ENCODE measurements at places on chromosomes 1 and 21.
A peak's percentile ranks its signal among the peaks of the same experiment; 100 is the strongest.

DNA sequence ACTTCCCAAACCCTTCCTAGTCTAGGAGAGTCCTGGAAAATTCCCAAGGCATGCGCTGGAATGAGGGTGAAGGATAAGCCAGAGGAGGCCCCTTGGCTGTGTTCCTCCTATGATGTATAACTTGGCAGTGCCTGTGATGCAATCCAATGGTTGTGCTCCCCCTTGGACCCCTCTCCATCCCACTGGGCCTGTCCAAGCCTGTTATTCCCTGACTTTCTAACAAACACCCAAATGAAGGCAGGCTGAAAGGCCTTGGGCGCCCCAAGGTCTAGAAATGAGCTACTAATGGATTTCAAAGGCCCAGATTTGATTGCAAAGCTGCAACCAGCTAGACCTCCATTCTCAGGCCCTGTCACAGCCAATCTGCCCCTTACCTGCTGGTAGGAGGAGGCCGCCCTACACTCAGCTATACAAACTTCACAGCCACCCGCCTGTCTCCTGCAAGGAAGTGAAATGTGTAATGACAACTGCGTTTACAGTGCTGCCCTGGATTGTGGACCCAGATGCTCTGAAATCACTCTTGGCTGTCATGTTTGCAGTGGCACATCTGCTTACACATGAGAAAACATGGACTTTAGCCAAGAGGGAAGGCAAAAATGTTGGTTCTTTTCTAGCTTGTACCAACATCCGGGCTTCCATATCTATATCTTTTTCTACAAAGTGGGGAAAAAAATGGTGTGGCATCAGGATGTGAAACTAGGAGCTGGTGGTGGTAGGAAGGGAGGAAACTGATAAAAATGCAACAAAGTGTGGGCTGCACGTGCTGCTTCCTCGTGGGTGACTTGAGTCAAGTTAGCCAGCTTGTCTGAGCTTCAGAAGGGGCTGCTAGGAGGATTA is 130.4 kb downstream of the TRABD2B start:
- DNase-seq = no peak

DNA sequence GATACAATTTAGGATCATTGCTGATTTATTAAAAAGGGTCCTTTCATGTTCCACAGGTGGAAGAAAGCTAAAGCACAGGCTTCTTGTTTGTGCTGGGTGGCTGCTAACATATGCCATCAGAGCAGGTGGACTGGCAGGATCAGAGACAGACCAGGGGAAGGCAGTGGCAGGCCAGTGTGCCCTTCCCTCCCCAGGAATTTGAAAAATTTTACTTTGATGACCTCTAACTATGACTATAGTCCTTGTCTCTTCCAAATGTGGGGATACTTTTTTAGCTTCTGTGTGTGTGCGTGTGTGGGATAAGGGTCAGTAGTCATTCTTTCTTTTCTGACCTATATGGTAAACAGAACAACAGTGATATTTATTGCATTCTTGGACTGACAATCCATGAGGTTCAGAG is 49.9 kb downstream of the LHX9 start:
- DNase-seq = no peak

- DNase-seq = no peak
These were observed 53.6 kb downstream of the WNT9A start for GRCh38 chr1:227893949-227894721.

GRCh38 chr1:42533101-42533863 is 70.2 kb downstream of the CCDC30 start:
- DNase-seq = no peak

DNA sequence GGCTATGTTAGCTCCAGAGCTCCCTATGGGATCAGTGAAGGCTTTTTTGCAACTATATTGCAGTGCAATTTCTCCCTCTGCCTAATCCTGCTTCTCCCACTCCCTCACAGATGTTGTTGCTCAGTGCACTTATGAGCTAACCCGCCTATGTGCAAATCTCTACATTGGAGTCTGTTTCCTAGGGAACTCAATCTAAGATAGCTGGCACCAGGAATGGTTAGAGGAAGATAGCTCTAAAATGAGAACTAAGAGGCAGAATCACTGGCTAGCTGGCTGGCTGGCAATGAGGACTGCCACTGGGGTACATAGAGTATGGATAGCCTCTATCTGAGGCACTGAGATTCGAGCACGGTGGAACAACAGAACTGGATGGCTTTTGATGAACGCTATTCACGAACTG is 39.5 kb downstream of the ADSS2 start:
- no peak for DNase-seq

DNA sequence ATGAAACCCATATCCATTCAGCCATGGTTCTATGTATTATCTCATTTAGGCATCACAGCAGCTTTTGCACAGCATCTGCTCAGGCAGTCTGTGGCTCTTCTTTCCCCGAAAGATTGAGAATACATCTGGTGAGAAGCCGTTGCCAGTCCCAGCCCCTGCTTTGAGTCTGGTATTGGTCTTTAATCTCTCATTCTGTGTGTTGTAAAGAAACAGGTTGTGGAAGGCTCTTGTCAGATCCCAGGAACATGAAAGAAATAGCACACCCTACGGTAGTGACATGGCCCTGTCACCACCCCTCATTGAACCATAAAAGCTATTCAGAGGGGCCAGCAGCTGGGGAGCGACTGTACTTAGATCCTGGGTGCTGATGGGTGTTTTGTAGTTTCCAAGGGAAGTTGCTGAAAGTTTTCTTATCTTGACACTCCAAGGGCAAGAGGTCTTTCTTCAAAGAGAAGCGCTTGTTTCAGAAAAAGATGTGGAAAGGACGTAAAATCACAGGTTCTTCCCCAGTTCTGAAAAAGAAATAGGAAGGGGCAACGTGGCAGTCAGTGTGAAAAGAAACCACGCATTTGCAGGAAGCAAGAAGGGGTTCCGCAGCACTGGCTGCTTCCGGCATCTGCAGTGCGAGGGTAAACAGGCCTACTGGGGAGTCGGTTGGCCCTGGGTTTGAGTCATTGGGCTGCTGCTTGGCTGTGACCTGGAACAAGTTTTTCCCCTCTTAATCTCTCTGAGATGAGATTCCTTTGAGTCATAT is 145.0 kb downstream of the DHRS3 start:
- no peak for DNase-seq

DNA sequence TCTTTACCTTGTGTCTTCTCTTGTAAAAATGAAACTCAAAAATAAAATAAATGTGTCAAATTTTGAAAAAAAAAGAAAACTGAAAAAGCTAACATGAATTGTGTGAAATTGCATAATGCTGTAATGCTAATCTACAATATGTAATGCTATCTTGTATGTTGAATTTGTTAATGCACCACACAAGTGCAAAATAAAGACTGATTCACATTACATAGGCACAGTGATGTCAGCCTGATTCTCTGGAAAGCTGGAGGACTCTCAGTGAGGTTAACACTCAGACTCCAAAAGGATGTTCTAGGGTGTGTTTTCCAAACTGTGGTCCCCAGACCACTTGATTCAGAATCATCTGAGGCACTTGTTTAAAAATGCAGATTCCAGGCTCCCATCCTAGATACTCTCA is 25.6 kb downstream of the SYT11 start:
- DNase-seq = no peak

DNA sequence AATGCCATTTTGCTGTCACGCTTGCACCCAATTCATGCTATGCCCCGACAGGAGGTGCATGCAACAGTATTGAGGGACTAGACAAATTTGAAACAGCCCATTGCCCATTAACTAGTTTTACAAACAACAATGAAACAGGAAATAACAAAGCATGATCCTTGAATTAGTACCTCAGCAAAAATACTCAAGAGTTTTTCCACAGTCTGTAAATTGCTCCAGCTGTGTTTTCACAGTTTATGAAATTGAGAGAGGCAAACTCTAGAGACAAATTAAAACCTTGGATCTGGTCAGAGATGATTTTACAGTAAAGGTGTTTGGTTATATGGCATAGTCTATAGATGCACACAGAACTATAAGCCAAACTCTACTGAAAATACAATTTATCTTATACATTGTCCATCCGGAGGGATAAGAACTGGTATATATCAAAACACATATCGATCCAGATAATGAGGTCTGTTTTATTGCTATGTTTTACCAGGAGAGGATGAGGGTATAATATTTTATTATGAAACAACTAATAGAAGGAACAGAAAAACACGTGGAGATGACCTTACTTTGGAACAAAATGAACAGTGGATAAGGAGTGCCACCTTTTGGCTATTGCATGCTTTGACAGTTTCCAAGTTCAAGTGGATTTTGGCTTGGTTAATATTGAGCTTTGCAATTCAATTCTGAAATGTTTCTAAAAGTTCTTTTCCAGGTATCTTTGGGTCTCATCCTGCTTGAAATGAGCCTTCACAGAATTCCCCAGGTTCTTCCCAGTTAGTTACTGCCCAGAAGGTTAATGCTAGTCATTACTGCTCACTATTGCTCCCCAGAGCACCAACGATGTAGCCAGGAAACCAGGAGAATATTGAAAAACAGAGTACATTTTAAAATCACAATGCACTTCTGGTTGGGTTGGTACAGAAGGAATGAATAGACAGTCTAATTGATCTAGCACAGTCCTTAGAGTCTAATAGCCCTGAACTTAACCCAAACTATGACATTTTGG is 45.7 kb downstream of the ZC3H11B start:
- DNase-seq = peak; percentile 45

GRCh38 chr1:151616505-151616849 is 4.6 kb downstream of the SNX27 start:
- no peak for DNase-seq

All from NCI-H1436 treated with DMSO at 0.1 percent for 48 hours (cell line).